ENCODE measurements at places on chromosomes 11 and 22.

DNA sequence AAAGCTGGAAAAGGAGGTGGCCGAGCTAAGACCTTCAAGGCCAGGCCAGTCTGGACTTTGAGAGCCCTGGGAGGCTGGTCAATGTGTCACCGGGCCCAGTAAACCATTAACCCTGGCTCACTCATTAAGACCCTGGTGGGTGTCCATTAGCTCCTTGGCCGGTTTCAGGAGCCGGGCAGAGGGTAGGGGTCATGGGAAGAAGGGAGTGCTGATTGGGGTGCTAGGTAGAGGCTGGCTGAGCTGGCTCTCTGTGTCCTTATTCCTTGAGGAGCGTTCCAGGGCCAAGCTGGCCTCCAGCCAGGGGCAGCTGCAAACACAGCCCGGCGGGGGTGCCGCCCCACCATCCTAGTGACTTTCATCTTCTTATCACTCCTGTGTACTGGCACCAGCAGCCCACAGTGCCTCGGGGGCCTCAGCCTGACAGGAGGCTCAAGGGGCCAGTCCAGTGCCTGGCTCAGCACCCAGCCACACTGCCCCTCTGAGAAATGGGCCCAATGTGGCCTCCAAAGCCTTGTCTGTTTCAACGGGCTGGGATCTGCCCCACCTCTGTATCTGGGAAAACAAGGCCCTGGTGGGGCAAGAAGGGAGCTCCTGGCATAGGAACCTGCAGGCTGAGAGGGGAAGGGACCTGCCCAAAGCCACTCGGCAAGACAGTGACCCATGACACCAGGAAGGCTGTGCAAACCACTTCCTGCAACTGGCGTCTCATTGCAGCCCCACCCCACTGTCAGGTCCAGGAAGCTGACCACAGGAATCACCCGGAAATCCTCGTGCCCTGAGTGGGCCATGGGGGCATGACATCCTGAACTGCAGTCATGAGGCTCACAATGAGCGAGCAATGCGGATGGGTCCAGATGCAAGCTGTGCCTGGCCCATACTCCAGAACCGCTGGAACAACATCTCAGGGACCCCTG is 15.1 kb upstream of the RGL4 start:
- DNase-seq: no peak

DNA sequence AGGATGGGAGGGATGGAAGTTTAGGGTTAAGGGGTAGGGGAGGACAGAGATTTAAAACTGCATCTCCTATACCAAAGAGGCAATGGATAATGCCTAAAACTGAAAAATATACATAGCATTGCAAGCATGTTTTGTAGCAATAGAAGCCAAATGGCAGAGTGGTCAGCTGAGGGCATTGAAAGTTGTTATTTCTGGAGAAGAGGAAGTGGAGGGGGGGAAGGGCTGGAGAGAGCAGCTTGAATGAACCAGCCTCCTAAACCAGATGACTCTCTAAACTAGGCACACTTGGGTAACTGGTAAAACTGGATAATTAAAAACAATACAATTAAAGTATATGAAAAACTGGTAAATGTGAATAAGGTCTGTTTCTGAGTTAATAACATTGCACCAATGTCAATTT is 70.3 kb upstream of the TP53I11 start:
- DNase-seq: no peak

DNA sequence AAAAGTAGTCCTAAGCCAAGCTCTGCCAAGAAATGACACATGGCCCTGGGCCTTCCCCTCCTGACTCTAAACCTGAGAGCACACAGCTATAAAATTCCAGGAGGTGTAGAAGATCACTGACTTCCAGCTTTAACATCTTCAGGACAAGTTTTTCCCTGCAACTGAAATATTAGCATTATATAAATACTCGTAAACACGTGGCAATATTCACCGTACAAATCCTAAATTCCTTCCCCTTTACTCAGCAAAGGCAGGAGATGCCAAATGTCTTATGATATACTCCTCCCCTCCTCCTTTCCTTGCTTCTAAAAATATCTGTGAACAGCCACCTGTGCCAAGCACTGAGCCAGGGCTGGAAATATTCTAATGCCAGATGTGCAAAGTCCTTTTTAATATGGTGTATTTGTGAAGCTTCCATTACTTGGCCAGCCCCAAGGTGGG is 194.0 kb downstream of the LARGE1 start:
- no peak for DNase-seq

- no peak for DNase-seq
Measured at GRCh38 chr22:46995501-46996360, 233.3 kb downstream of the TBC1D22A start.

- no peak for DNase-seq
Measured at GRCh38 chr11:97290464-97291041, 900.7 kb downstream of the JRKL start.

DNA sequence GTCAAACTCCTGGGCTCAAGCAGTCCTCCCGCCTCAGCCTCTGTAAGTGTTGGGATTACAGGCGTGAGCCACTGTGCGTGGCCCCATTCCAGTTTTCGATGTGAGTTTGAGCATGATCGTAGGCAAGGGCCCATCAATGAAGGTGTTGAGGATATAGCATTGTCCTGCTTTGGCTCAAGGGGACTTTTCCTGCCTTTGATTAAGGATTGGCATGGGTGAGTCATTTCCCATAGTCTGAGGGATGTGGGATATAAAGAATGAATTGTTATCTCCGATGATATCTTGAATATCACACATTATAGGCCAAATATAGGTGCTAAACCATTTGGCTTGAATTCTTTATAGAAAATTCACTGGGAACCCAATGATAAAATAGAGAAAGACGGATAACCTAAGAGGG is 30.4 kb downstream of the STIM1 start:
- DNase-seq: no peak

- DNase-seq: no peak
Measured at GRCh38 chr11:44136176-44136945, 40.9 kb downstream of the EXT2 start.

DNA sequence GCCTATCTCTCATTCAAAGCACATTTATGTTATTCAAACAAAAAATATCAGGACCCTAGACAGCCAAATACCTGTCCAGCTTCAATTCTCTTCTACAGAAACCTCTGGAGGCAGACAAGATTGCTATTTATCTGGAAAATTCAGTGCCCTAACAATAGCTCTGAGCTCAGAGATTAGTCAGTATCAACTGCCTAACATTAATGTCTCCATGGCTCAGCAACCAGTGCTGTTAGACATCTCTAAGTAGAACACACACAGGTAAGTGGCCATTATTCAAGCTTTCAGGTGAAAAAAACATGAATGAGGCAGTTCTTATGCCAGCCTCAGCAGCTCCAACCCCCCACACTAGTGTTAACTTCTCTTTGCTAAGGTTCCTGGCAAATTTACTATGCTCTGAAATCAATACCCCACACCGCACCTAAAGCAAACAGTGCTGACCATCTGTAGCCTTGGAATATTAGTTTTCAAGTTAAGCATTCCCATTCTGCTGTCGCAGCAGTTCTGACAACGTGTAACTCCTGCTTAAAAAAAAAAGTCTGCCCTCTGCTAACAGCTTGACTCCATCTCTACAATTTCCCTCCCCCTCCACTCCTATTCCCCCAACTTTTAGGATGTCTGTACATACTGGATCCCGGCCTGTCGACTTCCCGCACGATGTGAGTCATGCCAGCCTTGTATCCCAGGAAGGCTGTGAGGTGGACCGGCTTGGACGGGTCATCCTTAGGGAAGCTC is 1.5 kb downstream of the RPL3 start:
- no peak for DNase-seq

- DNase-seq: no peak
Measured at GRCh38 chr11:19918302-19919049, 205.8 kb downstream of the NAV2 start.

- no peak for DNase-seq
Measured at GRCh38 chr11:125593114-125593820, 615 bp downstream of the STT3A start.

Data from activated CD4-positive, alpha-beta T cell treated with anti-CD3 and anti-CD28 coated beads for 1 hour (primary cell).